SW 1271 (cell line): ENCODE measurements at places on chromosomes 12 and 14.

DNA sequence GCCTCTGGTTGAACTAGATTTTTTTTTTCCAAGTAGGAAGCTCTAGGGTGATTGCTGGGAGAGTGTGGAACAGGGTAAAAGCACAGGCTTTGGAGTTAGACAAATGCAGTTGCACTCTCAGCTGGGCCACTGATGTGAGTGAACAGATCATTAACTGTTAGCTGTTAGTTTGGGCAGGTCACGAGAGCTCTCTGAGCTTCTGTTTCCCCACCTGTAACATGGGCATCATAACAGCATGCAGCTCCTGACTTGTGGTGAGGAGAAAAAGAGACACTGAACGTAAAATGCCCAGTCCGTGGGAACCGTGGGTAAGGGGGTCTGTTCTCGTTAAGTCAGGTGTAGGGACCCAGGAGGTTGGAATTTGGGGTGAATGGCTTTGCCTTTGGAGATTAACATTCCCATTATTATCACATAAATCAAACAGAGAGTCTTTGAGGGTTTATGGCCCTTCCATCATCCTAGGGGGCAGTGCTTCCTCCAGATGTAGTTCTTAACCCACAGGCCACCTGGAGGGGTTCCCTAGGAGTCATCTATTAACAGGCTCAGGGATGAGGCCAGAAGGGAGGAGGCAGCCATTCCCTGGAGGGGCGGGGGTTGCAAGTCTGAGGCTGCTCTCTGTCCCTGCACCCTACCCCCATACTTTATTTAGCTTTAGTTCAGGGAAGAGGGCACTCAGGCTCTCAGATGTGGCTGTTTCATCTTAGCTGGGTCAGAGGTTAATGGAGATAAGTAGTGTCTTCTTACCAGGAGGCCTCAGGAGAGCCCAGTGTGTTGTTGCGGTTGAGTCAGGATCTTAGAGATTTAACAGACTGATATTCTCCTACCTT lies 135.2 kb downstream of the DACT1 start:
- DNase-seq = no peak

GRCh38 chr12:388541-389141 lies 479 bp downstream of the KDM5A start:
- DNase-seq = no peak

DNA sequence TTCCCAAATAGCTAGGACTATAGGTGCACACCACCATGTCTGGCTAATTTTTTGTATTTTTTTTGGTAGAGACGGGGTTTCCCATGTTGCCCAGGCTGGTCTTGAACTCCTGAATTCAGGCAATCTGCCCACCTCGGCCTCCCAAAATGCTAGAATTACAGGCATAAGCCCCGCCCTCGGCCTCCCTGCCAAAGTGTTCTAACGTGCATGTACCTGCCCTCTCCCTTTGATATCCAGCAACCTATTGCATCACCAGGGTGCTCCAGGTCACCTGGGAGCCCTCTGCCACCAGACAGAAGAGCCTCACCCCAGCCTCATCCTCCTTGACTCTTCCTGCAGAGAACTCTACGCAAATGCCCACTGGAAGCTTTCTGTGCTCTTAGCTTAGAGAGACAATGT lies 2.2 kb upstream of the EML1 start:
- DNase-seq = no peak

- DNase-seq = no peak
Measured at GRCh38 chr12:50132505-50133135, 20.6 kb downstream of the COX14 start.

- no peak for DNase-seq
Measured at GRCh38 chr14:68442828-68443629, 349.8 kb downstream of the ZFP36L1 start.
